Neural progenitor cell (in vitro differentiated cells): ENCODE measurements at places on chromosomes 5 and 9. TPM values are rescaled to one million over a fixed set of nuclear protein-coding genes. Genes with fewer than 3 reads are reported as not detected.

The SMIM33 gene
- total RNA-seq: not detected in 2 replicates

GRCh38 chr9:76894198-76894597 lies 11.7 kb downstream of the PRUNE2 start:
- no peak overlapping the region for H3K4me3 ChIP-seq
- H3K27me3 ChIP-seq: no peaks in the 10 kb centered on the region
- no peaks in the 10 kb centered on the region for H3K36me3 ChIP-seq
- DNase-seq: no peak
- no peak overlapping the region for H3K27ac ChIP-seq

DNA sequence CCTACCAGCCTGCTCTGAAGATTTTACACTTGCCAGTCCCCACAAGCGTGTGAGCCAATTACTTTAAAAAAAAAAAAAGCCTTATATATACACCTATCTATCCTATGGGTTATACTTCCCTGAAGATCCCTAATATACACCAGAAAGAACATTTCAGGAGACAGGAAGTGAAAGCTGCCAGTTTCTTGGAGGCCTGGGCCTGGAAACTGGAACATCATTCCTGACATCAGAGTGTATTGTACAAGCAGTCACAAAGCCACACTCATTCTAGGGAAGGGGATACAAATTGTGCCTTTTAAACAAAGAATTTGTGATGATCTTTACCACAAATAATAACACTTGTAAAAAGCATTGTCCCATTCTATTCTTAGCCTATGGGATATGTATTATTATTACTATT lies 98.3 kb upstream of the FBN2 start:
- no peak for DNase-seq
- H3K27me3 ChIP-seq: no peaks in the 10 kb centered on the region
- no peak overlapping the region for H3K4me3 ChIP-seq
- H3K36me3 ChIP-seq: no peaks in the 10 kb centered on the region
- no peak overlapping the region for H3K27ac ChIP-seq

The PIP5K1B gene
- 1.3 and 3.2 TPM in 2 replicates for total RNA-seq

- no peaks in the 10 kb centered on the region for H3K36me3 ChIP-seq
- no peak overlapping the region for H3K27ac ChIP-seq
Observed at GRCh38 chr9:97307091-97307490, 368 bp upstream of the CCDC180 start.

- no peak for DNase-seq
- no peaks in the 10 kb centered on the region for H3K36me3 ChIP-seq
- H3K27me3 ChIP-seq: no peaks in the 10 kb centered on the region
- no peak overlapping the region for H3K27ac ChIP-seq
- no peak overlapping the region for H3K4me3 ChIP-seq
Observed at GRCh38 chr5:78622302-78622971, 26.1 kb downstream of the LHFPL2 start.

GRCh38 chr9:117763314-117763713 lies 59.1 kb downstream of the TLR4 start:
- no peaks in the 10 kb centered on the region for H3K27me3 ChIP-seq
- H3K36me3 ChIP-seq: no peaks in the 10 kb centered on the region
- H3K4me3 ChIP-seq: no peak overlapping the region
- H3K4me1 ChIP-seq: no peaks in the 10 kb centered on the region
- H3K27ac ChIP-seq: no peak overlapping the region
- no peak for DNase-seq

DNA sequence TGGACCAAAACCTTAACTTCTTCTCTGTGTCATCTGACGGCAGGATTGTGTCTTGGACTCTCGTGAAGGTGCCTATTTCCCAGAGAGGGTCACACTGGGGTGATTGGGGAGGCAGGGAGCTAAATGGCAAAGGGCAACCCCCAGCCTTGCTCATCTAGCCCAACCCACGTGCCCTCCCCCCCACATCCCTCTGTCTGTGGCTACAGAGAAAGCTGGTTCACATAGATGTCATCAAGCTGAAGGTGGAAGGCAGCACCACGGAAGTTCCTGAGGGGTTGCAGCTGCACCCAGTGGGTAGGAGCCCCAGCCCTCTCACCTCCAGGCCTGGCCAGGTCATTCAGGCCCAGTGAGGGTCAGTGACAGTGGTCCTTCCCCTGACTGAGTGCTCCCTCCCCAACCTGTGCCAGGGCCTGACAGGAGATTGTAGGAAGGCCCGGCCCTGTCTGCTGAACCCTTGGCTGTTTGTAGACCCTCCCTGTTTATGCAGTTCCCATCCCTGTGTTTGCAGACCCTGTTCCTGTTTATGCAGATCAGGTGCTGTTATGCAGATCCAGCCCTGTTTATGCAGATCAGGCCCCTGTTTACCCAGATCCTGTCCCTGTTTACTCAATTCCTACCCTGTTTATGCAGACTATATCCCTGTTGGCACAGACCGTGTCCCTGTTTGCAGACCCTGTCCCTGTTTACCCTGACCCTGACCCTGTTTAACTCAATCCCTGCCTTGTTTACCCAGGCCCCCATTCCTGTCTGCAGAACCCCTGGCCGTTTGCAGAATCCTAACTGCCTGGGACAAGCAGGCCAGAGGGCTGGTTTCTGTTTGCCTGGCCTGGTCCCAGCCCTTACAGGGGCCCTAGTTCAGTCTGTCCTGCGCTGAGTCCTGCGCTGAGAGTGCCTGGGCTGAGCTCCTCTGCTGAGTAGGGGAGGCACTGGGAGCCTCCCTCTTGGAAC lies 10.4 kb downstream of the ENHO start:
- no peak for DNase-seq
- no peaks in the 10 kb centered on the region for H3K27me3 ChIP-seq
- no peaks in the 10 kb centered on the region for H3K36me3 ChIP-seq
- H3K4me1 ChIP-seq: peaks cover 25% of the 10 kb centered on the region
- H3K27ac ChIP-seq: no peak overlapping the region

The PAPPA gene
- total RNA-seq: 0.15 and 0.65 TPM in 2 replicates

GRCh38 chr9:19479874-19480273 lies 71.1 kb downstream of the ACER2 start:
- DNase-seq: no peak
- H3K27ac ChIP-seq: no peak overlapping the region
- H3K27me3 ChIP-seq: no peaks in the 10 kb centered on the region
- no peak overlapping the region for H3K4me3 ChIP-seq
- H3K4me1 ChIP-seq: no peaks in the 10 kb centered on the region

GRCh38 chr5:139315056-139315615 lies 21.6 kb downstream of the MATR3 start:
- DNase-seq: peak; percentile 26
- no peaks in the 10 kb centered on the region for H3K27me3 ChIP-seq
- H3K27ac ChIP-seq: peak overlapping the region; percentile 34

The RFESD gene
- 3.6 and 4.4 TPM in 2 replicates for total RNA-seq

- no peaks in the 10 kb centered on the region for H3K27me3 ChIP-seq
- peaks cover 10% of the 10 kb centered on the region for H3K4me1 ChIP-seq
- H3K27ac ChIP-seq: no peak overlapping the region
- H3K36me3 ChIP-seq: no peaks in the 10 kb centered on the region
Observed at GRCh38 chr9:32524892-32525708, 896 bp downstream of the RIGI start.

DNA sequence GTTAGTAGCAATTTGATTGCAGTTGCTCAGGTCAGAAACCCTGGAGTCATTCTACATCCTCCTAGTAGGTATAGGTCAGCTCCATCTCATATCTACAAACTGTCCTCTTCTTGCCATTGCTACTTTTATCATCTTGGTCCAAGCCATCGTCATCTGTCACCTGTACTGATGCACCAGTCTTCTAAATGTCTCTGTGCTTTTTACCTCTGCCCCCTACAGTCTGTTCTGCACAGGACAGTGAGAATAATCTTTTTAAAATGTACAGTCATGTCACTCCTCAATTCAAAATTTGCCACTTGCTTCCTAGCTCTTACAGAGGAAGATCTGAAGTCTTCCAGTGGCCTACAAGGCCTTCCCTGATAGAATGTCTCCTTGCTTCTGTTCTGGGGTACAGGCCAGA lies 6.8 kb downstream of the NNT start:
- H3K27me3 ChIP-seq: no peaks in the 10 kb centered on the region
- no peak overlapping the region for H3K27ac ChIP-seq
- no peak overlapping the region for H3K4me3 ChIP-seq

DNA sequence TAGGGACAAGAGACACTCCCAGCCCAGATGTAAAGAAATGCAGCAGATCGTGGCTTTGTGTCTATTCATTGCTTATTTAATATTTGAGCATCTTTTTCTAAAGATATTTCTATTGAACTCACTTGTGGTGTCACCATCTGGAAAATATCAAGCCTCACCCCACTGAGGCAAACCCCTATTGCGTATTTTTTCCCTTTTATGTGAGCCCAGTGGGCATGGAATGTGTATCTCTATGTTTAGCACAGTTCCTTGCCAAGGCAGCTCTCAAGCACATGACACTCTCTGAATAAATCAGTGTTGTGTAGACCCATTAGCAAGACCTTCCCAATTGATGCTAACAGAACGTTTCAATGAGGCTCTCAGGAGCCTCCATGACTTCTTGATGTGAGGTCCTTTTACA lies 81.6 kb downstream of the TMEM174 start:
- H3K27me3 ChIP-seq: peaks cover 8% of the 10 kb centered on the region
- no peak overlapping the region for H3K4me3 ChIP-seq
- H3K4me1 ChIP-seq: peaks cover 14% of the 10 kb centered on the region
- H3K36me3 ChIP-seq: no peaks in the 10 kb centered on the region

The SLC6A7 gene
- not detected in 2 replicates for total RNA-seq

The INSYN2B gene
- 0.06 and 0.26 TPM in 2 replicates for total RNA-seq

The NTRK2 gene
- total RNA-seq: 0.02 and 0.03 TPM in 2 replicates

The PCDHA9 gene
- 2.0 TPM in 2 replicates for total RNA-seq

GRCh38 chr5:121962958-121963357 lies 1.2 kb downstream of the SRFBP1 start:
- no peaks in the 10 kb centered on the region for H3K27me3 ChIP-seq
- no peaks in the 10 kb centered on the region for H3K36me3 ChIP-seq
- no peak overlapping the region for H3K27ac ChIP-seq
- no peak for DNase-seq
- H3K4me3 ChIP-seq: peak overlapping the region; percentile 81

The PKD2L2 gene
- total RNA-seq: not detected in 2 replicates

The GABRA1 gene
- total RNA-seq: not detected in 2 replicates

GRCh38 chr5:101142102-101142501 lies 239.0 kb upstream of the ST8SIA4 start:
- H3K4me3 ChIP-seq: no peak overlapping the region
- no peaks in the 10 kb centered on the region for H3K27me3 ChIP-seq
- no peaks in the 10 kb centered on the region for H3K36me3 ChIP-seq

The CYLC2 gene
- total RNA-seq: not detected in 2 replicates

DNA sequence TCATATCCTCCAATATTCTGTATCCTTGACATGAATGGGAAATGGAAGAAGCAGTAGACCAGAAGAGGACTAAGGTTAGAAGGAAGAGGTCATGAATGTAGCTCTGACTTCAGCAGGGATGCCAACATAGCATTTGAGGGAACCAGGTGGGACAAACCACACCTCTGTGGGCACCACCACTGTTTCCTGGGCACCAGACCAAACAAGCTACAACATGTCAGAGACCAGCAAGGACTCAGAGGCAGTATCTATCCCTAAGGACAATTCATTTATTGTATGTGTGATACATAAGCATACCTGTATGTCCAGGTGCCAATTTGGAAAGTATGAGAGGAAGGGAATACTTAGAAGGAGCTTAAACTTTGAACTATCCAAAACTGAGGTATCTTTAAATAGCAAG lies 192.8 kb downstream of the MAN2A1 start:
- no peaks in the 10 kb centered on the region for H3K36me3 ChIP-seq
- H3K4me1 ChIP-seq: no peaks in the 10 kb centered on the region
- no peak overlapping the region for H3K4me3 ChIP-seq
- no peaks in the 10 kb centered on the region for H3K27me3 ChIP-seq
- no peak for DNase-seq
- no peak overlapping the region for H3K27ac ChIP-seq

GRCh38 chr9:28215536-28216299 lies 642.4 kb upstream of the C9orf72 start:
- no peaks in the 10 kb centered on the region for H3K36me3 ChIP-seq
- no peak overlapping the region for H3K27ac ChIP-seq
- H3K27me3 ChIP-seq: no peaks in the 10 kb centered on the region
- H3K4me3 ChIP-seq: no peak overlapping the region
- H3K4me1 ChIP-seq: no peaks in the 10 kb centered on the region

The WDR38 gene
- not detected in 2 replicates for total RNA-seq

DNA sequence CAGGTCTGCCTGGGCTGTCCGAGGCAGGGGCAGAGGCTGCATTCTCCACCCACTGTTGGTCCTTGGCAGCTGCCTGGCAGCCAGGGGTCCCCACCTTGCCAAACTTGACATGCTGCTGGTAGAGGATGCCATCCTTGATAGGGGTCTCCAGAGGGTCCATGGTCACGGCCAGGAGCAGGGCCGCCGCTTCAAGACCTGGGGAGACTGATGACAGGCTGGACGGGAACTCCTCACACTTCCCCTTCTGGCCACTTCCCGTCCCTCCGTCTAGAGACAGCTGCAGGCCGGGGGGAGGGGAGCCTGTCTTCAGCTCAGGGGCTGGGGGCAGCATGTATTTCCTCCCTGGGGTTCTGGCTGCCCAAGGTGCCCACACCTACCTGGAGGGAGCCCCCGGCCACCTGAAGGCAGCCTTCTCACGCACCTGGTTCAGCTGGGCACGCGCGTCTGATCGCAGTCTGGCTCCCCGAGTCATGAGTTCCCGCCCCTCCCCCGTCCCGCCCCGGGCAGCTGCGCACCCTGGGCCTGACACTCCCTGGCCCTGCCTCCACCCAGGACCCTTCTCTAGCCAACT lies at the start of gene DOK3:
TSS of gene DOK3 (minus strand) at position 446 of the 571 bp plus-strand sequence. CDS start at position 160, 286 bp downstream.
- no peak for DNase-seq
- H3K27me3 ChIP-seq: no peaks in the 10 kb centered on the region
- H3K4me3 ChIP-seq: no peak within 1 kb of the TSS
- no peak within 1 kb of the TSS for H3K27ac ChIP-seq

DNA sequence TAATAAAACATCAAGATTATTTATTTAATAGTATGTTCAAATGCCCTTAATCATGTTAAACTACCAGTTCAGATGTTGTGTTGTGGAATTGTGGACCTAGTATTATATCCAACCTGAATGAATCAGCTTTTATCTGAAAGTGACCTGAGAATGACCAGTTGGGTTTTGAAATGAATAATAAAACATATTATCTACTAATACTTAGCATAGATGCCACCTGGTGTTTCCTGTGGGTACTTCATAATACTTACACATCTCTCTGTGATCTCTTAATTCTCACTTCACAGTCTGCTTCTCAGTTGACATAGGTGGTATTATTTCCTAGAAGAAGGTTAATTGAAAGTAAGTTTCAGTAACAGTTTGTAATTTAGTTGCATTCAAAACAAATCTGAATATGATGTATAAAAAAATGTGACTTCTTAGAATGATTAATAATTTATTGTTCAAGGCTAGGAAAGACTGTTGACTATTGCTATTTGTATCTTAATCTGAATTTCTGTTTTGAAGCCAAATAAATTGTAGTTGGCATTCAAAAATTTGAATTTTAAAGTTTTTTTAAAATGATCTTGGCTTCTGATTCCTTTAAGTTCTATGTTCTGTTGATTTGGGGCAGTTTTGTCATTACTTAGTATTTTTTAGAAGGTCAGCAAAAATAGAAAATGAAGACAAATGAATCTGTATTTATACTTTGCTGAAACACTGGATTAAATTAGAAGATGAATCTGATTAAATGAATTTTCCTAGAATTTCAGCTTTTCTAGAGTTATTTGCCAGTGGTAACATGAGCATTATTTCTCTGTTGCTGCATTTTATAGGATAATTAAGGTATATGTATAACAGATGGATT lies 48.2 kb downstream of the KIF2A start:
- H3K4me1 ChIP-seq: no peaks in the 10 kb centered on the region
- H3K36me3 ChIP-seq: peaks cover 29% of the 10 kb centered on the region
- DNase-seq: peak; percentile 44
- H3K27ac ChIP-seq: no peak overlapping the region
- H3K4me3 ChIP-seq: no peak overlapping the region
- H3K27me3 ChIP-seq: no peaks in the 10 kb centered on the region
